ENCODE measurements at places on chromosomes 6 and 20.
A peak's percentile ranks its signal among the peaks of the same experiment; 100 is the strongest.

GRCh38 chr6:143271024-143271423 lies 179.5 kb downstream of the ADAT2 start:
- no peak for DNase-seq

GRCh38 chr6:9161731-9162130 lies 726.4 kb upstream of the SLC35B3 start:
- no peak for DNase-seq

DNA sequence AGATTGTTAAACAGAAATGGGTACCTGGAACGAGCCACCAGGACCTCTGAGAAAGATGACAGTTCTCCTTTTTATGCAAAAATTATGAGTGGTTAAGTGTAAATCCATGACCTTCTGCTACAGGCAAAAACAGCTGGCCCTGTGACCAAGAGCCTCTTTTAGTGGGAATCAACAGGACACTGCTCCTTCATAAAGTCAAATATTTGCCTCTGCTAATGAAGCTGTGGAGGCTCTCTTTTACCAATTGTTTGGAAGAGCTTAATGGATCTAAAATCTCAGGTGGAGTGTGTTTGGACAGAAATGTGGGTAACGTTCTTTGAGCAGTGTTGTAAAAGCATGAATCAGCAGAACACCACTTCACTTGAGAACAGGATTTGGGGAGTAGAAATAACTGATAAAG lies 117.5 kb upstream of the PCSK2 start:
- no peak for DNase-seq

- peak; percentile 4 for DNase-seq
Observed at GRCh38 chr20:51318058-51318949, 224.2 kb downstream of the NFATC2 start.

DNA sequence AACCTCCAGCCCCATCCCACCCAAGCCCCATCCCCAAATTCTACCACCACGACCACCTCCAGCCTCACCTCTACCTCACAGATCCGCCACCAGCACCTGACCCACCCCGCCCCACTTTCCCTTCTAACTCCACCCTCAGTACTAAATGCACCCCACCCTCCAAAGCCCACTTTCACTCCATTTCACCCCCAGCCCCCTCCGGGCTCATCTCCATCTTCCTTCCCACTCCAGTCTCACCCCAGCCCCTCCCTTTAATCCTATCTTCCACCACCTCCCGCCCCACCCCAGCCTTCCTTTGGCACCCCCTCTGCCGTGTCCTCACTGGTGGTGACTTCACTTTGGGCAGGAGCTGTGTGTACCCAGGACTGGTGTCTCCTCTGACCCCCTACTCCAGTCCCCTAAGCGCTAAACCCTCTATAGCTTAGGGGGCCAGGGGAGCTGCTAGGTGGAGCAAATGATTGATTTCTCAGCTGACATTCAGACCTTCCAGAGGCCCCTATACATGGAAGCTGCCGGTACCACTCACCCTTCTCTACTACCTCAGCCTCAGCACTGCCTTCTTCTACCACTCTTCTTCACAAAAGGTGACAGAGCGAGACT lies 2.8 kb upstream of the NSFL1C start:
- DNase-seq, result no peak

GRCh38 chr20:17799575-17800227 lies 99.9 kb downstream of the BANF2 start:
- DNase-seq, result no peak

- DNase-seq, result no peak
Observed at GRCh38 chr6:70537266-70537665, 29.5 kb upstream of the SDHAF4 start.

- no peak for DNase-seq
Observed at GRCh38 chr20:33313686-33314314, 30.8 kb downstream of the BPIFB1 start.

GRCh38 chr6:24927985-24928745 lies 7.6 kb downstream of the RIPOR2 start:
- DNase-seq, result no peak

- no peak for DNase-seq
Observed at GRCh38 chr6:93213028-93213427, 206.3 kb downstream of the EPHA7 start.

DNA sequence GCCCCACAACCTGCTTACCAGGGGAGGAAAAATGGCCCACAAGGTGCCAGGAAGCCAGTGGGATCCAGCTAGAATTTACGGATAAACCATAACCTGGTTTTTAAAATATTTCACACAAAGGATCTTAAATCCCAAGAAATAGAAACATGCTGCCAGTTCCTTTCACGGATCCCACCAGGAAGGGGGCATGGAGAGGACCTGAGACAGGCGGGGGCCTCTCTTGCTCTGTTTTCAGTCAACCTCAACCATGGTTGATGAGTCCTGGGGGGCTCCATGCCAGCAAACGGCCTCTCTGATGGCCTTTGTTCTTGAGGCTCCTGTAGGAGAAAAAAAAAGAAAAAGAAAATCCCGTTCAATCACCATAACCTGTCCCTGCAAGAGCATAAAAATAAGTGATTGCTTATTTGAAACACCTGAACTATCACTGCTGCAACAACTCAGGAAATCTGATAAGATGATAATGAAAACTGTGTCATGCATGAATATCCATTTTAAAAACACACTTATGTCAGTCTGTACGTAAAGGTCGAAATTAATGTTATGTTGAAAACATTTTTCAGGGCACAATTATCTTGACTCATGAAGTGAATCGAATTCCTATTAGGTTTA lies 125.8 kb upstream of the CST7 start:
- DNase-seq, result no peak

GRCh38 chr6:123295672-123296071 lies 299.6 kb downstream of the CLVS2 start:
- DNase-seq, result no peak
